ENCODE measurements at places on chromosomes 5 and 9. TPM values are rescaled to one million over a fixed set of nuclear protein-coding genes. Genes with fewer than 3 reads are reported as not detected.

The NRARP gene
- total RNA-seq: not detected

The SPATA31A3 gene
- total RNA-seq: not detected

The CDX1 gene
- not detected for total RNA-seq

The TRIM14 gene
- 6.3 TPM for total RNA-seq

The LPAR1 gene
- 74.5 TPM for total RNA-seq

The MYO10 gene
- 4.5 TPM for total RNA-seq

The MCIDAS gene
- not detected for total RNA-seq

The MAST4 gene
- 4.8 TPM for total RNA-seq

The LECT2 gene
- not detected for total RNA-seq

The SEMA5A gene
- total RNA-seq: 11.0 TPM

The DNM1 gene
- 45.6 TPM for total RNA-seq

The SPATA31D4 gene
- total RNA-seq: not detected

The CATSPER3 gene
- under 0.01 TPM for total RNA-seq

The MAMDC2 gene
- total RNA-seq: 1.8 TPM

The LCN1 gene
- total RNA-seq: not detected

The RALGDS gene
- 19.9 TPM for total RNA-seq

The ZDHHC11 gene
- 2.0 TPM for total RNA-seq

The NOL8 gene
- 33.8 TPM for total RNA-seq

The SLC2A8 gene
- total RNA-seq: 1.2 TPM

The SLC25A48 gene
- total RNA-seq: not detected

The HTR1A gene
- not detected for total RNA-seq

The COL23A1 gene
- total RNA-seq: not detected

The ARHGAP26 gene
- total RNA-seq: 9.6 TPM

The ZNF883 gene
- 2.0 TPM for total RNA-seq

The SPAG8 gene
- 2.2 TPM for total RNA-seq

The PCDHB3 gene
- total RNA-seq: 0.20 TPM

The PCDHGA10 gene
- 6.8 TPM for total RNA-seq

The CARTPT gene
- total RNA-seq: not detected

The MACIR gene
- 8.0 TPM for total RNA-seq

The MCTP1 gene
- 43.4 TPM for total RNA-seq

The IL4 gene
- not detected for total RNA-seq

The RCL1 gene
- total RNA-seq: 14.0 TPM

The ARID3C gene
- under 0.01 TPM for total RNA-seq

The CPEB4 gene
- 10.3 TPM for total RNA-seq

The DNAH5 gene
- 0.39 TPM for total RNA-seq

The GPR151 gene
- total RNA-seq: not detected

The SLC46A2 gene
- total RNA-seq: not detected

The MELK gene
- 38.9 TPM for total RNA-seq

The LRSAM1 gene
- 16.2 TPM for total RNA-seq

The FBP1 gene
- total RNA-seq: not detected

The GZMA gene
- not detected for total RNA-seq

The CDKN2B-AS1 gene
- 11.7 TPM for total RNA-seq

The KCTD16 gene
- total RNA-seq: under 0.01 TPM

The RIMOC1 gene
- 23.9 TPM for total RNA-seq

The ASB6 gene
- total RNA-seq: 18.6 TPM

Data from subcutaneous preadipocyte (primary cell).